ENCODE measurements at places on chromosomes 1 and 21.

GRCh38 chr1:119593805-119594204, 54.3 kb downstream of the ZNF697 start:
- no peak for DNase-seq

DNA sequence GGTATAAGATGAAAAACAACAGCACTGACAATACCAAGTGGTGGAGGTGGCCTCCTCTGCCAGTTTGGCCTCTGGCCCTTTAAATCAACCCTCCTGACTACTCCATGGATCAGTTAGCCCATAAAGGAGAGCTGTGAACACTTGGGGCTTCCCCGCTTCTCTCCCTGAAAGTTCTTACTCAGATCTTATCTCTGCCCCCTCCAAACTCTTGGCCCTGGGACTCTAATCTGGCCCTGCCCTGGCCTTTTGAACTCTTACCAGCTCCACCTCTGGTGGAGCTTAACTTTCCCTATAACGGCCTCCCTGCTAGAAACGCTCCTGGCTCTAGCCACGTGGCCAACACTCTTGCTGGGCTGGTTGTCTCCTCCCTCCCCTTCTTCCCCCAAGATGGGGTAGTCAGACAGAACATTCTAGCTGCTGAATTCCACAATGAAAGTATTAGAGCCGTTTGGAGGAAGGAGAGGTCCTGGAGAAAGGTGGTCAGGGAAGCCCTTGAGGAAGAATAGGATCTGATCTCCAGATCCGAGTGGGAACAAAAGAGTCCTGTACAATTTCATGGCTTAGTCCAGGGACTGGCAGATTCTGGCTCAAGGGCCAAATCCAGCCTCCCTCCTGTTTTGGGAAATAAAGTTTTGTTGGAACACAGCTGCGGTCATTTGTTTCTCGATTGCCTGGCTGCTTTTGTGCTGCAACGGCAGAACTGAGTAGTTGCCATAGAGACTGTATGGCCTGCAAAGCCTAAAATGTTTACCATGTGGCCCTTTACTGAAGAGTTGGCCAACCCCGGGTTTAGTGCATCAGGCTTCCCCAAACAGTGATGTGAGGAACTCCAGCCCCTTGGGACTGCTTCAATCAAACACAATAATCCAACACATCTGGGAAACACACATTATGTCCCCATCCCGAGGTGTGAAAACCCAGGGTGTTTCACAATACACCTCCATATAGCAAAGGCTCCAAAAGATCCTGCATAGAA, 9.5 kb upstream of the PIGR start:
- no peak for DNase-seq

DNA sequence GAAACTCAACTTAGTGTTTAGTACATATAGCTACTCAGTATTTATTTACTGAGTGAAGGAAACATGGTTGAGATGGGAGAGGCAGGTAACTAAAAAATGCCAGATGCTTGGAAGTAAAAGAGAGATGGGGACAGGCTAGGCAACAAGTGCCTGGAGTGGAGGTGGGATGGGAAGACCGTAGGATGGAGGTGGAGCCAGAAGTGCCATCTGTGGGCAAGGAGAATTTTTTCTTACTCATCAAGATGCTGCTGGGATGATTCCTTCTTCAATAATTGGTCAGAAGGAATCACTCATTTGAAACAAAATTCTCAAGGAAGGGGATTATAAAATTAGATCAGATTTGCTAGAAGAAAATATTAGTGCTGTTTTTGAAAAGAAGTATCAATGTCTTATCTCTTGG, 72.9 kb downstream of the IFI44 start:
- DNase-seq, result no peak

GRCh38 chr21:34790834-34791233, 122.0 kb downstream of the CLIC6 start:
- no peak for DNase-seq

DNA sequence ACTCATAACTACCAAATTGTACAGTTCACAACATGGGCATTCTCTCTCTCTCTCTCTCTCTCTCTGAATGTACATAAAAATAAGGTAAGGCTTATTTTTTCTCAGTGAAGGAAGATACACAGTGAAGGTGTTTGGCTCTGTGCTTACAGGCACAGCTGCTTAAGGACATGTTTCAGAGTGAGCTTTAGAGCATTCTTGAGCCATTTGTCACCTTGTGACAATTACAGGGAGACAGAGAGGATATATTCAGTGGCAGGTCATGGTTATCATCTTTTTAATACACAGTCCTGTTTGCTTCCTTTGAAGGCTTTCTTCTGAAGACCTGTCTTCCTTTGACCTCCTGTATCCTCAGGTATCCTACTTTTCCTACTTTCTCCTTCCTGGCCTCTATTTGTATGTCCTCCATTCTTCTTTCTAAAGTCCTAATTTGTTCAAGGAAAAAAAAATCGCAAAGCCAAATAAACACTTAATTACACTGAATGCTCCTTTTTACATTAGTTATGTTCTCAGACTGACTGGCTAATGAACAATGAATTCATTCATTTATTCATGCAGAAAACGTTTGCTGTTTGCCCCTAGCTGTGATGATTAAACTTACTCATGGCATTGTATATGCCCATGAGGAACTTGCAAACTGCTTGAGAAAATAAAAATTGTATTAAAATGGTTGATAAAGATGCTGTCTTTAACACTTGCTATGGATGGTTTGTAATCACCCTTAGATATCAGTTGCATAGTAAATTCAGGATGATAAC, 33.4 kb downstream of the HSD17B7 start:
- no peak for DNase-seq

GRCh38 chr1:212127221-212127620, 91.7 kb downstream of the DTL start:
- DNase-seq, result peak; percentile 54

GRCh38 chr1:80629304-80629837, 1171.4 kb upstream of the ADGRL2 start:
- DNase-seq, result no peak

GRCh38 chr1:194084755-194085154, 898.3 kb upstream of the B3GALT2 start:
- no peak for DNase-seq

- no peak for DNase-seq
Observed at GRCh38 chr1:95380909-95381308, 146.9 kb downstream of the RWDD3 start.

DNA sequence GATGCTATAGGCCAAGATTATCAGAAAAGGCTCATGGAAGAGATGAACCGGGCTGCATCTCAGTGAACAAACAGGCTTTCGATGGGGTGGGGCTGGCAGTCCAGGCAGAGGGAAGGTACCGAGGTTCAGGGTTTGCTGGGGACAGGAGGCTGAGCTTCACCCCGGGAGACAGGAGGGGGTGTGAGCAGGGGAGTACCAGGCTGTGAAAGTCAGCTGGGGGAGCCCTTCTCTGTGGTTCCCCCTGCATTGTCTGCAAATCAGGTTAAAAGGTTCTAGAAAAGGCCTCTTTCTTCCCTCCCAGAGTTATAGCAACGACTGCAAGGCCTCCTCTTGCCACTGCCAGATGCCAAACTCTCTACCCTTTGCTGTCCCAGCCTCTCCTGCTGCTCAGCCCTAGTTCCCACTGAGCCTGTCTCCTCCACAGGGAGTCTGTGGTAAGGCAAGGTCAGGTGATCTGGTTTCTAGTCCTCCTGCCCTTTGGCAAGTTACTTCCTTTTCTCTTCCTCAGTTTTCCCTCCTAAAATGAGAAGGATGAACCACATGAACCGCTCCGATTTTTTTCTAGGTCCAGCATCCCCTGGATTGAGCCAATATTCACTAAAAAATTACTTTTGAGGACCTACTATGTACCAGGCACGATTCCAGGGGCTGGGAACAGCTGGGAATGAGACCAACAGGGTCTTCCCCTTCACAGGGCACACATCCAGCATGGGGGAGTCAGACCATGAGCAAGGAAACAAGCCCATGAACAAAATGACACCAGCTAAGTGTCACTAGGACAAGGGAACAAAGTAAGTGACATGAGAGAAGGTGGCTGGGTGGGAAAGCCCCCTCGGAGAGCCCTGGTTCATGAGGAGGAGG, 7.2 kb downstream of the LAD1 start:
- peak; percentile 17 for DNase-seq

GRCh38 chr1:38127428-38127827, 80.8 kb upstream of the POU3F1 start:
- no peak for DNase-seq

All from smooth muscle cell of the brain vasculature (primary cell).